ENCODE measurements at places on chromosomes 2 and 18.

GRCh38 chr18:7523772-7524171 lies 43.3 kb upstream of the PTPRM start:
- DNase-seq, result no peak

DNA sequence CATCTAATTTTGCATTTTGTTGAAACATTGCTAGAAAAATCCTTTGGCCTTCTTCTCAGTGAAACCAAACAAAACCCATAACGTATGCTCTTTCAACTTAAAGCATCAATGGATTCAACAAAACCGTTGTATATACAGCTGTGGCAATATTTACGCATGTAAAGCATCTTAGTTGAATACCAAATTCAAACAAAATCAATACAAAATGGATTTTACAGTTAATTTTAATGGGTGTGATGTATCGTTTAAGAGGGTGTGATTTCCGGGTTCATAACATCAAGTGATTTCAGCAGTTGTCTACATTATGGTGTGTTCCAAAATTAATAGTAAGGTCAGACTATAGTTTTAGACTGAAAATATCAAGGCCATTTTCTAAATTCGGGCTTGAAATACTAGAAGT lies 198.2 kb downstream of the TGIF1 start:
- DNase-seq, result no peak

DNA sequence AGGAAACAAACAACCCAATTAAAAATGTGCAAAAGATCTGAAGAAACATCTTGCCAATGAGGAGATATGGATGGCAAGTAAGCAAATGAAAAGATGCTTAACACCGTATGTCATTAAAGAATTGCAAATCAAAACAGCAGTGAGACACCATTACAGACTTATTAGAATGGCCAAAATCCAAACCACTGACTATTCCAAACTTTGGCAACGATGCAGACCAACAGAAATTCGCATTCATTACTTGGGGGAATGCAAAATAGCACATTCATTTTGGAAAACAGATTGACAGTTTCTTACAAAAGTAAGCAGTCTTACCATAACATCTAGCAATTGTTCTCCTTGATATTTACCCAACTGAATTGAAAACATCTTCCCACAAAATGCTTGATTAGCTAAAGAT lies 1118.7 kb downstream of the SUCLG1 start:
- no peak for DNase-seq

GRCh38 chr2:62370321-62371250 lies 135.4 kb downstream of the TMEM17 start:
- DNase-seq, result no peak
